Sciatic nerve (tissue), 2 donors: ENCODE measurements at places on chromosomes 2 and 18. TPM values are rescaled to one million over a fixed set of nuclear protein-coding genes. Genes with fewer than 3 reads are reported as not detected.

RTP5 gene
- not detected for total RNA-seq

TBR1 gene
- not detected for total RNA-seq

DNA sequence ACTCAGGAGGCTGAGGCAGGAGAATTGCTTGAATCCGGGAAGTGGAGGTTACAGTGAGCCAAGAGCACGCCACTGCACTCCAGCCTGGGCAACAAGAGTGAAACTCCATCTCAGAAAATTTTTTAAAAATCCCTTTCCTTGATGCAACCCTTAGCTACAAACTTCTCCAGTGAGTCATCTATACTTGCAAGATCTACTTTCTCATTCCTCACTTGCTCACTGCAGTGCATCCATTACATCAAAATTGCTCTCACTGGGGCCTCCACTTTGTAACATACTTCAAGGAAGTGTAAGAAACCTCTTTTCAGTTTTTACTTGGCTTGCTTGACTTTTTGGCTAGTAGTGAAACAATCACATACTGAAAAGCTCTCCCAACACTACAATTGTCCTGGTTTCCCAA is 65.3 kb downstream of the REEP1 start:
- DNase-seq: no peak

- DNase-seq: no peak
These were observed 14.0 kb downstream of the RAMP1 start for GRCh38 chr2:237873421-237873831.

DNA sequence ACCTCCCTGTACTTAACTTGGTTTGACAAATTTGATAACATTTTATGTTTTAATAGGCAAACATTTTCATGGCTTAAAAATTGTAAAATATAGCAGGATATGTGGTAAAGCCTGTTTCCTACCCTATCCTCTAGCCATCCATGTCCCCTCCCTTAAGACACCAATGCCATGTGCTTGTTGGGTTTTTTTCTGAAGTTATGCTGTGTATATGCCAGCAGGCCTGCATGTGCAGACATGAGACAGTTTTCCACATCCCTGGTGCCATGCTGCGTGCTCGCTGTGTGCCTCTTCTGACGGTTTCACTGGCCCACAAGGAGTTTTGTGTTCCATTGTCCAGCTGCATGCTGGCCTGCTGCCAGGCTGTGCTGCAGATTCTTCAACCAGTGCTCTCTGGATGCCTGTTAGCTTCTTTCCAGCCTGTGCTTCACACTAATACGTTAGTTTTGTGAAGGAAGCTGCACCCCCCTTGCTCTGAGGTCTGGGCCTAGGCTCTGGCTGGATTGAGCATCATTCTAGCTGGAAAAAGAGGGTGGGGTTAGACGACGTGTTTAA is 16.9 kb downstream of the INPP4A start:
- DNase-seq: no peak

DNA sequence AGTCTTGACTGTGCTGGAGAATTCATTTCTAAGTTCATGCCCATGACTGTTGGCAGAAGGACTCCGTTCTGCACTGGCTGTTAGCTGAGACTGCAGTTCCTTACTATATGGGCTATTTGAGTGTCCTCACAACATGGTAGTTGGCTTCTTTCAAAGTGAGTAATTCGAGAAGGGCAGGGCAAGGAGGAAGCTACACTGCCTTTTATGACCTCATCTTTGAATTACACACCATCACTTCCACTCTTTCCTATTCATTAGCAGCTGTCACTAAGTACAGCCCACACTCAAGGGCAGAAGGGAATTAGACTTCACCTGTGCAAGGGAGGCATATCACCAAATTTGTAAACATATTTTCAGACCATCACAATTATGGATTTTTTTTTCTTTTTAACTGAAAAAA is 55.9 kb upstream of the EPAS1 start:
- DNase-seq: no peak

- no peak for DNase-seq
These were observed 23.4 kb upstream of the FAM110C start for GRCh38 chr2:69366-70344.
